ENCODE measurements at places on chromosomes 3 and 15. TPM values are rescaled to one million over a fixed set of nuclear protein-coding genes. Genes with fewer than 3 reads are reported as not detected.

Gene WDR93
- 0.26 TPM for total RNA-seq

Gene DHFR2
- total RNA-seq, result 7.7 TPM

Gene KBTBD13
- total RNA-seq, result not detected

Gene ZNF710
- total RNA-seq, result 34.3 TPM

Gene AGTR1
- 28.0 TPM for total RNA-seq

Gene MEX3B
- total RNA-seq, result 1.1 TPM

Gene CTXN2
- not detected for total RNA-seq

Gene MCF2L2
- 1.3 TPM for total RNA-seq

Gene PIF1
- 2.1 TPM for total RNA-seq

Gene PARP15
- total RNA-seq, result not detected

Gene REC114
- total RNA-seq, result not detected

Gene OSTN
- total RNA-seq, result not detected

Gene STAC
- 0.38 TPM for total RNA-seq

Gene PTX3
- 8.0 TPM for total RNA-seq

Gene ASB14
- total RNA-seq, result not detected

Gene ARRDC4
- 66.8 TPM for total RNA-seq

Data from lower leg skin (tissue), 4 donors.